ENCODE measurements at places on chromosomes 11 and 22.

- no peak for DNase-seq
Observed at GRCh38 chr22:19181786-19182471, 3.4 kb upstream of the SLC25A1 start.

- DNase-seq = no peak
Observed at GRCh38 chr11:251550-251949, 14.8 kb downstream of the PSMD13 start.

DNA sequence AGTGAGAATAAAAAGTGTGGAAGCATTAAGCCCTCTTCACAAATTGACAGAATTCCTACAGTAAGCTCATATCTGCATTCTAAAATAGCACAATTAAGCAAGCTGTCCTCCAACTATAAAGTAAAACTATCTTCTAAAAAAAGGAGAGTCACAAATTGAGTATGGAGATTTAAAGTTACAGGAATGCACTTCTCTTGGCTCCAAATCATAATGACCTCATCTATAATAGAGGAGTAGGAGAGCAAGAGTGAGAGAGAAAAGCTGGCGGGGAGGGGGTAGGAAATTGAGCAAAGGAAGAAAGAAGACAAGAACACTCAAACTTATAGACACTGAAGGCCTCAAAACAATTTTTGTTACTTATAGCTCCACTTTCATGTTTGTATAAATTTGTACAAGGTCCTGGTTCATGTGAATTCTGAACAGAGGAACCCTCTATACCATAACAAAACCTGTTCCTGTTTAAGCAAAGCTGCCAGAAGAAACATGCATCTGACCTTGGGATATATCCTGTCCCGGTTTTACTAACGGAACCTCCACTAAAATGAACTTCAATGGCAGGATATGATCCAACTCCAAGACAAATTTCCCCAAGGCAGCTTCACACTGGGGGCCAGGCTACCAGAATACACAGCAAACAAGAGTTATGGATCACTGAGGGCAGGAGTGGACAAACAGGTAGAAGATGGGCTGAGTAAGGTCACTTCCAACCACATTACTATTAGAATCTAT, 37.2 kb downstream of the SLC35F2 start:
- no peak for DNase-seq

GRCh38 chr22:24068717-24069297, 57.7 kb downstream of the CABIN1 start:
- DNase-seq = no peak

- DNase-seq = no peak
Observed at GRCh38 chr11:71447791-71448256, 369 bp downstream of the DHCR7 start.
